IgD-negative memory B cell (primary cell): ENCODE measurements at places on chromosomes 16 and 17. TPM values are rescaled to one million over a fixed set of nuclear protein-coding genes. Genes with fewer than 3 reads are reported as not detected.

Gene LRRC46
- polyA plus RNA-seq, result 0.90 TPM

Gene IL34
- polyA plus RNA-seq, result not detected

Gene PPP1R27
- not detected for polyA plus RNA-seq

Gene HS3ST3A1
- 0.44 TPM for polyA plus RNA-seq

Gene SKAP1
- 11.5 TPM for polyA plus RNA-seq

Gene XYLT1
- 0.80 TPM for polyA plus RNA-seq

Gene KRTAP9-2
- not detected for polyA plus RNA-seq

Gene TMEM132E
- 0.19 TPM for polyA plus RNA-seq

Gene ZNF267
- 18.1 TPM for polyA plus RNA-seq

Gene IRX3
- polyA plus RNA-seq, result not detected

Gene ICAM2
- 183 TPM for polyA plus RNA-seq

Gene ZP2
- polyA plus RNA-seq, result not detected

Gene TMEM235
- not detected for polyA plus RNA-seq

Gene EXOC3L1
- not detected for polyA plus RNA-seq

Gene B3GNT9
- 0.45 TPM for polyA plus RNA-seq

Gene SNX20
- polyA plus RNA-seq, result 44.6 TPM

Gene UNC13D
- 42.0 TPM for polyA plus RNA-seq

Gene ENPP7
- polyA plus RNA-seq, result 0.89 TPM

Gene TUFM
- 139 TPM for polyA plus RNA-seq

Gene LPCAT2
- not detected for polyA plus RNA-seq

Gene TOM1L2
- polyA plus RNA-seq, result 3.7 TPM

Gene CSH2
- not detected for polyA plus RNA-seq

Gene CDRT15L2
- polyA plus RNA-seq, result not detected

Gene SULT1A2
- not detected for polyA plus RNA-seq

Gene MNT
- 1.6 TPM for polyA plus RNA-seq

Gene KREMEN2
- 1.5 TPM for polyA plus RNA-seq

Gene ZNF597
- polyA plus RNA-seq, result 1.0 TPM

Gene TP53TG3
- not detected for polyA plus RNA-seq

Gene NEK8
- polyA plus RNA-seq, result 18.6 TPM

Gene RCVRN
- polyA plus RNA-seq, result not detected

Gene WRAP53
- 15.3 TPM for polyA plus RNA-seq

Gene TLCD2
- not detected for polyA plus RNA-seq

Gene CSH1
- polyA plus RNA-seq, result not detected

Gene C16orf96
- 0.05 TPM for polyA plus RNA-seq

Gene CORO6
- not detected for polyA plus RNA-seq
